ENCODE measurements at places on chromosomes 2 and 18.

- no peak for DNase-seq
These were observed 39.3 kb downstream of the MAP3K2 start for GRCh38 chr2:127348426-127349000.

DNA sequence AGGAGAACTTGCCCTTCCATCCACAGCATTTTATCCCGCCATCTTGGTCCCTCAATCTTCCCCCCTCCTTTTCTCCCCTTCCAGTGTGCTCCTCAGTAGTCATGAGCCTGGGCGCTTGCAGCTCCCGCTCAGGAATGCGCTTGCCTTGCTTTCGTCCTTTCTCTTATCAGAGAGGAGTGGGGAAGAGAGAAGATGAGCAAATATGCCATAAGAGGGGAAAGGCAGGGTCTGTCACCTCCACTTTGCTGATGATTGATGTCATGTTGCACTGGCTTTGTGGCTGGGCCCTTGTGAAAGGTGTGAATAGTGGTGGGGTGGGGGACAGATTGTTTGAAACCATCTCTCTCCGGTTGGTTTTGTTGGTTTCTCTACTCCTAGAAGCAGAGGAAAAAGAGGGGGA, 569.3 kb downstream of the TNS1 start:
- no peak for DNase-seq

DNA sequence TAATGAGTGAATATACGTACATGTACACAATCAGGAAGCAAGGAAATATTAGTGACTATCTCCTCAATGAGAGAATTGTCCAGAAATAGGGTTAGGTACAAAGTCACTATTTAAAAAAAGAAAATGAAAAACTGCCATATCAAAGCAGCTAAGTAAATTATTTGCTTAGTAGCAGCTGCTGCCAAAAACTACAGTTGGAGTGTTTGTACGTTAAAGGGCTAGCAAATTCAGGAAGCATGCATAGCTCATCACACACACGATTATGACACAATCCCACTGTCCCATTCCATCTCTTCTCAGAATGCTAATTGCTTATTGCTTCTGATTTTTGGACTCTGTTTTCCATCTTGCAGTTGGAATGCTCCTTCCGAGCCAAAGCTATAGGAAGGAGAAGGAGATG, 2012.5 kb upstream of the LRRTM1 start:
- no peak for DNase-seq

DNA sequence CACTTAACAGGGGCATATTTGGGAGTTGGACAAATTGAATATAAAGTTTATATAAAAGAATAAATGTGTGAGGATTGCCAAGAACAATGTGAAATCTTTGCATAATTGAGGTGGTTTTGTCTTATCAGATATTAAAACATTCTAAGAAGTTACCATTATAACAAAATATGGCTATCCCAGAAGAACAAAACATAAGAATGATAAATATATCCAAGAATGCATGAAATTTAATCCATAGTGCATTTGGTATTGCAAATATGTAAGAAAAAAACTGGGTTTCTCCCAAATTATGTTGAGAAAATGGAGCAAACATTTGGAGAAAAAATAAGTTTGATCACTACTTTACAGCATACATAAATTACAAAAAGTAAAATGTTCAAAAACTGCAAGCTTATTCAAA, 562.4 kb downstream of the RNF144A start:
- DNase-seq = no peak

GRCh38 chr2:186032930-186033329, 294.3 kb downstream of the FSIP2 start:
- DNase-seq = no peak

DNA sequence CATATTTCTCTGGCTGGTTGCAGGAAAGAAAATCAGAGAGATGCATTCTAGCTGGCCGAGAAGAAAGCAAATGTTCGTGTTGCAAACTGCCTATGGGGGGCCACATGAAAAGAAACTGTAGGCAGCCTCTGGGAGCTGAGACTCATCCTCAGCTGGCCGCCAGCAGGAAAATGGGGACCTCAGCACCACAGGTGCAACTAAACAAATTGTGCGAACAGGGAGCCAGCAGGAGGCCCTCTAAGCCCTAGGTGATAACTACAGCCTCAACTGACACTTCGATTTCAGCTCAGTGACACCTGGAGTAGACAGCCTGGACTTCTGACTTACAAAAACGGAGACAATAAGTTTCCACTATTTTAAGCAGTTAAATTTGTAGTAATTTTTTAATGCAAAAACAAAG, 107.3 kb downstream of the DTNB start:
- no peak for DNase-seq

GRCh38 chr2:240972201-240972600, 26.2 kb upstream of the SNED1 start:
- no peak for DNase-seq

- no peak for DNase-seq
These were observed 10.1 kb downstream of the SP9 start for GRCh38 chr2:174344716-174345461.

GRCh38 chr2:45750484-45750883, 99.0 kb downstream of the PRKCE start:
- DNase-seq = no peak

DNA sequence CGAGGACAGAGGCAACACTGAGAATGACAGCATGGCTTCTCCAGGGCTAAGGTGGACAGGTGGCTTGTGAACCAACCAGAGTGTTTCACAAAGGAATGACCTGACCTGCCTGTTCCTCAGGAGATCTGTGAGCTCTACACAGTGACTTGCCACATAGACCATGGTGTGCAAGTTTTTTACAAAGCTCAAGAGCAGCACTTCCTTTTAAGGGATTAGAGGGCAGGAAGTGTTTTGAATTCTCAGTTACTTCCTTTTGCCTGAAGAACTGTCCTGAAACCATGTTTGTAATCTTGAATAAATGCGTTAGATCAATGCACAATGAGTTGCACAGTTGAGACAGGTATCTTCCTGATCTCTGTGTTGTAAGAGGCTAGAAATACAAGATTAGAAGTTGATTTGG, 421.9 kb downstream of the THSD7B start:
- DNase-seq = no peak

DNA sequence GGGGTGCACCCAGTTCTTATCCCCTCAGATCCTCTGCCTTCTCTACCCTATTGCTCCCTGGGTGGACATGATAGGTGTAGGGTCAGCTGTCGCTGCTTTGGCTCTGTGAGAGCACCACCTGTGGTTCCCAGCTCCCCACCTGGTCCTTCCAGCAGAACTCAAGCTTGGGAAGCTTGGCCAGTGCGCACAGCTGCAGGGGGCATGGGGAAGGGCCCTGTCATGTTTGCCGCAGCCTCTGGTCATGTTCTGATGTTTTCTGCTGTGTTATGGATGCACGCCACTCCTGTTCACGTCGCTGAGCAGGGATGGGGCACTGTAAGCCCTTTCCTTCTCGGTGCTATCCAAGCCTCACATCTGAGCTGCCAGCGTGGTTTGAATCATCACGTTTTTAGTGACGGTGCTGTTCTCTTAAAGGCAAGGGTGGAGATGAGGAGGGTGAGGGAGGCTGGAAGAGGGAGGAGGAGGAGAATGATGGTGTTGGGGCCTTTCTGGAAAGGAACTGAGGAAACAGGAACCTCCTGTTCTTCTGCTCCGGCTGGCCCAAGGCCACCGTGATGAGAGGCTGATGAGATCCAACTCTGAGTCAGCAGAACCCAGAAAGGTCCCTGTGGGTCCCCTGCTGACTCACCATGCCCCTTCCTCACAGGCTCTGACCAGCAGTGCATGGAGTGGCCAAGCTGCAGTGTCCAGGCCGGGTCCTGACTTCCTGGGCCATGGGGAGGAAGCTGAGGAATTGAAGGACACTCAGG, 78.0 kb downstream of the LIPG start:
- no peak for DNase-seq

DNA sequence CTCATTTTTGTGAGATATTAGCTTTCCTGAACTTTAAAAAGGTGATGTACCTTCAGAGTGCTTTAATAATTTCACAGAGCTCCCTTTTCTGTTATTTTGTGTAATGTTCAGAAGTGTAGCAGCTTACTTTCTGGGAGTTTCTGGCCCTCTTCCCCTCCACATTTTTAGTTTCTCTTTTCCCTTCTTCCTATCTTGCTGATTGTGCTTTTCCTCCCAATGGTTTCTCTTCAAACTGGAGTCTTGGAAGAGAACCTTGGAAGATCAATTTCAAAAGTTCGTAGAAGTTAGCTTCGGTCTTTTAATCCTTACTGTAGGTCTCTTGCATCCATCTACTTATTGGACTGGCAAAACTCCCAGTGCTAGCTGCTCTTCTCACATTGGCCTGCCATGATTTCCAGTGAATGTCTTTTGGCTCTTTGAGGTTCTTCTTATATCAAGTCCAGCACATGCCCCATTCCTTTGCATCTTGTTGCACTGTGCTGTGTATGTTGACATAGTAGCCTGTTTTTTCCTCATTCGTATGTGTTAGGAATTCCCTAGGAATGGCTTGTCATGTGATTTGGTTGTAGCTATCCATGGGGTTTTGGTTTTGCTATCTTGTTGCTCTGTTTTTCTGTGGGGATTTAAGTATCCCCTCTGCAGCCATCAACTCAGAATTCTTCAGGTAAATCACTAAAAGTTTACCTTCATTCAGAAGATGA, 7.8 kb downstream of the CCNT2 start:
- DNase-seq = no peak

DNA sequence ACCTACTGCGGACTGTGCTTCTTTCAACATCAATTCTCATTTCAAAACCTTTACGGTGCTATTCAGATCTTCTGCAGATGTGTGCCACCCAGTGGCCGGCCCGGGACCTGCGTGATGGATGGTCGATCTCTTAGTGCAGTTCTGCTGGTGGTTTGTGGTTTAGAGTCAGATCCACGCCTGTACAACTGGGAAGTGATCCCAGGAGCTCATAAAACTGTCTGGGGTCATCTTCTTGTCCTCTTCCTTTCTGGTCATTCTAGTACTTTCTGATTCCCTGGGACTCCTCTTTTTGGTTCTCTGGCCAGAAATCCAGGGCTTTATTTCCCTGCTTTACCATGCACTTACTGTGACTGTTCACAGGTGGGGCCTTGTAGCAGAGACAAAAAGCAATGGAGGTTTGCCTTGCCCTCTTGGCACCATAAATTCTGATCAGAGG, 15.8 kb upstream of the SELENOI start:
- peak; percentile 62 for DNase-seq

GRCh38 chr2:30305235-30305634, 73.9 kb downstream of the LBH start:
- DNase-seq = no peak

- no peak for DNase-seq
These were observed 63.9 kb downstream of the COMMD1 start for GRCh38 chr2:61969376-61969775.

DNA sequence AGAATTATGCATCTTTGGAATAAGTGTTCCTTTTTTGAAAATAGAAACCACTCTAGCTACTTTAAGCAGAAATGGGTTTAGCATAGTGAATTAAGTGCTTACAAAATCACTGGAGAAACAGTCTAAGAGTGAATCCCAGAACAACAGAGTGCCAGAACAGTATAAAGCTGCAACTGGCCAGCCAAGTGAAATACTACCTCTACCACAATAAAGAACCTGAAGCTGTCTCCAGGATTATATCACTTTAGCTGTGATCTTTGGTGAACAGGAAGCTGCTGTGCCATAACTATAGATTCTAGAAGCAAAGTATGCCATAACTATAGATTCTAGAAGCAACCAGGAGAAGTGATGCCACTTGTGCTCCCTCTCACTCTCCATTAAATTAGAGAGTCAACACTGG, 7.6 kb downstream of the CAMKMT start:
- DNase-seq = no peak

- no peak for DNase-seq
These were observed 45.2 kb upstream of the ST3GAL5 start for GRCh38 chr2:85933753-85934594.

- no peak for DNase-seq
These were observed 59.0 kb upstream of the ZNF396 start for GRCh38 chr18:35436076-35436649.

- no peak for DNase-seq
These were observed 431.6 kb downstream of the MEIS1 start for GRCh38 chr2:66866331-66867062.
